Pancreas (tissue), 10 donors: ENCODE measurements at places on chromosomes 7 and 10. TPM values are rescaled to one million over a fixed set of nuclear protein-coding genes. Genes with fewer than 3 reads are reported as not detected.

- DNase-seq: no peak
These were observed 21.8 kb downstream of the DHX32 start for GRCh38 chr10:125859128-125859817.

Gene DENND2A
- 5.0 TPM for polyA plus RNA-seq

DNA sequence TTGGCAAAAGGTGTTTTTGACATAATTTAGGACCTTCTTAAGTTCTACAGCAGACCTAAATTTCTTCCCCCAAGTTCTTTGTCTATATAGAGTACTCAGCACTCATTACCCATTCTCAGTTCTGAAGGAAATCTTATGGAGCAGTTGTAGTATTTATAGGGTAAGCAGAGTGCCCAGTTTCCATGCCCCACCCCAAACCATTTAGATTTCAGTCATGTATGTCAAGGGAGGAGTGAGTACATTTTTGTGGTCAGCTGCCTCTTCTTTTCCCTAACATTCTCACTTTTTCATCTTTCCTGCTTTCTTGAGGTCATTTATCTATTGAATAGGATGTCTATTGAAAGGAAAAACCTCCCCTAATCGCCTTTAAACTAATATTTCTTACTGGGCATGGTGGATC is 83.3 kb downstream of the KAT6B start:
- DNase-seq: no peak

- DNase-seq: no peak
These were observed 23.6 kb downstream of the PDIA4 start for GRCh38 chr7:149004405-149005370.

Gene HOXA9
- 0.09 TPM for polyA plus RNA-seq

DNA sequence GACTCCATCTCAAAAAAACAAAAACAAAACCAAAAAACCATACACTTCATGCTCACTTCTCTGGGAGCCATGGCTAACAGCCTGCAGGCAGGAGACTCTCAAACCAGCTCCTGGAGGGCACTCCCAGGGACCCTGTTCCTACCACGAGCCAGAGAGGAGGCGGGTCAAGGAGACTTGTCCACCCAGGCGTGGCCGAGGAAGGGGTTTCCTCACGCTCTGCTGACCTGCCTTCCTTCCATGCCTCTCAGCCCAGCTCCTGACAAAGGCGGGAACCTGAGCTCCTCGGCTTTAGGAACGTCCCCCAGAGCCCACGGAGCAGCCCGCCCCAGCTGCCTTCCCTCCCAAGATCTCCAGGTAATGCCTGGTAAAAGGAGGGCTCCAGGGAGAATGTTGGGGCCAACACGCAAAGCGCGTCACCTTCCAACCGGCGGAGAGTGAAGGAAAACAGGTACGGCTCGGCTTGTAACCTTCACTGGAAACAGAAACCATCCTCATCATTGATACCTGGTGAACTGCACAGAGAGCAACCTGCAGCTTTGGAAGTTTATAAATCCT is 9.5 kb downstream of the GPR146 start:
- DNase-seq: no peak

DNA sequence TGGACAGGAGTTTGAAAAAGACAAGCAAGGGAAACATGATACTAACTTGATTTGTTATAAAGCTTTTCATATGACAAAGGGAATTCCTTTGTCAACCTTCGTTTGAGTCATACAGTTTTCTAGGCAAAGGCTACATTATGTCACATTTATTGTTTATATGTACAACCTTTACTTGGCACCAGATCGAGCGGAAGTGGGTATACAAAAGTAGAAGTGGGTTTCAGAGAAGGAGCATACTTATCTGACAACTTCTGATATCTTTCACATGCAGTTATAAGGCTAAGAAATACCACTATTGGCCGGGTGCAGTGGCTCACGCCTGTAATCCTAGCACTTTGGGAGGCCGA is 11.0 kb downstream of the STMP1 start:
- no peak for DNase-seq

DNA sequence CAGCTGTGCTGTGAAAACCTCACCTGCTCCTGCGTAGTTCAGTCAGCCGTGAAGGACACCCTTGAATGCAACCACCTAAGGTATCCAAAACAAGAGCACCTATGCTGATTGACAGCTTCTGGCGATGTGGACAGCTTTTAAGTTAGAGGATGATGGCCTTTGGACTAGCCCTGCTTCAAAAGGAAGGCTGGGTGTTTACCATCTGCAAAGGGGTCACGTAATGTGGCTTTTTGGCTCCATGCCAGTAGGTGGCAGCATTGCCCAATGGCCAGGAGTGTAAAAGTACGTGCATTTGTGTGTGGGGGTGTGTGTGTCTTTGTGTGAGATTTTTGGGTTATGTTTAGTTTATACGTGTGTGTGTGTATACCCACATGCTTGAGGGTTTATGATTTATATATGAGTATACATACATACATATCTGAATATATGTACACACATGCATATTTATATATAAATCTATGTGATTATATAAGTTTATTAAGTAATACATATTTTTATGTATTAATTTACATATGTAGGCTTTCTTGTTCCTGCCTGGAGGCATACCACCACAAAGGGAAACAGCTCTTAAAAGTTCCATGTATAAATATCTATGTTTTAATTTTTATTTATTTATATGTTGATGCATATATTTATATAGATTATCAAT is 236.3 kb upstream of the ANKRD30A start:
- no peak for DNase-seq

Gene NUDCD3
- 24.1 TPM for polyA plus RNA-seq

DNA sequence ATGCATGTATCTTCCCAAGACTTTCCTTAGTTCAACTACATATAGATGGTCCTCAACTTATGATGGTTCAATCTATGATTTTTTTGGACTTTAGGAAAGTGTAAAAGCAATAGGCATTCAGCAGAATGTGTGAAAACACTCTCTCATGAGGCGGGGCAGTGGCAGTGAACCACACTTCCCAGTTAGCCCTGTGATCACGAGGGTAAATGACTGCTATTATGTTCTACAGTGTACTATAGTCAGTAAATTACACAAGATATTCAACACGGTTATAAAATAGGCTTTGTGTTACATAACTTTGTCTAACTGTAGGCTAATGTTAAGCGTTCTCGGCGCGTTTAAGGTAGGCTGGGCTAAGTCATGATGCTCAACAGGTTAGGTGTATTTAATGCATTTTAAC is 169.3 kb downstream of the AMPH start:
- DNase-seq: no peak

DNA sequence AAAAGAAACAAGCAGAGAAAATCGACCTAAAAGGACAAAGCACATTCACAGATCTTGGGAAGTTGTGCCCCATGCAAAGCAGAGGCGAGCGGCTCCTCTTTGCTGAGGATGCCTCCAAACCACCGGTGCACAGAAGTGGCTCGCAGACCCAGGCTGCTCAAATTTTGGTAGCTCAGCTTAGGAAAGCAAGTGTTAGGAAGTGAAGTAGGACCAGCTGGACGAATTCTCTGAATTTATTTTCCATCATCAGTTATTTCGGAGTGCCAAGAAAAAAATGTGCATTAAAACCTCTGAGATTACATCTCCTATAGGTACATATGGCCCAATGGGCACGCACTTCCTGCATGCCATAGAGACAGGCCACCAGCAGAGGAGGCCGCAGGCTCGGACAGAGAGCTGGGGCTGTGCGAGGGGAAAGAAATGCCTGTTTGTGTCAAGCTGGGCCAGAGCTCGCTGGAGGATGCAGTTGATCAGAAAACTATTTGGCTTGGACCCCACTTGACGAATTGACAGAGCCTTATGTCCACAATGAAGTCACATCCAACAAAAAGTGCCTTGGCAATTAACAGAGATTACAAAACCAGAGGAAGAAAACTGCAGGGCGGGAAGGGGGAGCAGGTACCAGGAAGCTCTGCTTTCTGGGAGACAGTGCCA is 122.3 kb upstream of the LYZL2 start:
- DNase-seq: no peak

DNA sequence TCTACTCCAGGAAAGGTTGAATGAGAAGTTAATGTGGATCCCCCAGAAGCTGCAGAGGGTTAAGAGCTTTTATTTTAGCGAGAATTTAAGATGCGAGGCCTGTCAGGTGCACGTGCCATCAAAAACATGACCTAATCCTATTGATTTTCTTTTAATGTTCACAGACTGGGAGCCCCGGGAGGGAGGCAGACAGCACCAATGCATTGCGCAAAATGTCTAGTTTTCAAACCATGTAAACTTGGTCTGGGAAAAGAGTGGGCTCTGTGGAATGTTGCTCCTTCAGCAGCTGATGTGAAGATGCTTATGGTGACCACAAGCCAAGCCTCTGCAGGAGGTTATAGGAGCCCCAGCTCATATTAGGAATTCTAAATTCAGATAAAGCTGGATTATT is 172.0 kb upstream of the ITGB1 start:
- no peak for DNase-seq

DNA sequence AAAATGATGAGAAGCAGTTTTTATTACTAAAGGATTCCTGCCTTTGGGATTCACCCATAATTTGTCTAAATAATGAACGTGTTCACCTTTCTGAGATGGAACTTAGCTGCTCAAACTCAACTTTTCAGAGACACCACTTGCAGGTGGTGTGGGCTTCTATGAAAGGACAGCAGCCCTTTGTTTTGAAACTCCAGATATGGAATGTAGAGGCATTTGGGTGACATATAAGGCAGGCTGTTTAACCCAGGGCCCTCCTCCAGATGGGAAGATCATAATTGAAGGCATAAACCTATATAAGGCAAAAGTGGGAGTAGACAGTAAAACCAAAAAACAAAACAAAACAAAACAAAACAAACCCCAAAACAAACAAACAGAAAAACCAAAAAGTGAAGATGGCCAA is 11.9 kb upstream of the HUS1 start:
- DNase-seq: no peak

DNA sequence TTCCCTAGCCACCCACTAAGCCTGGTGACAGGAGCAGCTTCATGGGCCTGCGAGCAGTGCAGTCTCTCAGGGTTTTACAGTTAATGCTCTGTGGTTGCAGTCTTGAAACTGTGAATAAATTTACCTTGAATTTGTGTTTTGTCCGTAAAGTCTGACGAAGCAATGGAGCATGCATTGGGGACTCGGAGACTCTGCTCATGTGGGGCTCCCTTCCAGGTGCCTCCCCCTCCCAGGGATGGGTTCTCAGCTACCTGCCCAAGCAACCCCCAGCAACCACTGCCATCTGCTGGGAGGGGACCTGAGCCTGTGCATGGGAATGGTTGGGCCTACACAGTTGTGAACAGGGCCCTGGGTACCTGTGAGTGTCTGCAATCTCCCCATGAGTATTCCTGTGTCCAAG is 36.3 kb upstream of the IKZF1 start:
- no peak for DNase-seq

Gene DPP6
- 11.2 TPM for polyA plus RNA-seq

DNA sequence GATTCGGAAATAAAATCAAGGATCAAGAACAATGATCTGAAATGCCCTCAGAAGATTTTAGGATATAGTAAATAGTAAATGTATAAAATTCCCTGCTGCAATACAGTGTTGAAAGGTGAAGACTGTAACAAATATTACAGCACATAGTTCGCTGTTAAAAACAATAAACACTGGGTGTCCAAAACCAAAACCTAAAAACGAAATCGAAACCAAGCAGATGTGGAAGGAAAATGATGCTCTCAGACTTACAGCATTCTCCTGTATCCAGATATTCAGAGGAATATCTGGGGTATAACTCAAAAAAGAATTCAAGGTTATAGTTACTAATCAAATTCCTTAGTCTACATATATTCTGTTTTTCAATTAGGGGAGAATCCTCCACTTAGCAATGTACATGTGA is 708.1 kb upstream of the PCDH15 start:
- DNase-seq: no peak

DNA sequence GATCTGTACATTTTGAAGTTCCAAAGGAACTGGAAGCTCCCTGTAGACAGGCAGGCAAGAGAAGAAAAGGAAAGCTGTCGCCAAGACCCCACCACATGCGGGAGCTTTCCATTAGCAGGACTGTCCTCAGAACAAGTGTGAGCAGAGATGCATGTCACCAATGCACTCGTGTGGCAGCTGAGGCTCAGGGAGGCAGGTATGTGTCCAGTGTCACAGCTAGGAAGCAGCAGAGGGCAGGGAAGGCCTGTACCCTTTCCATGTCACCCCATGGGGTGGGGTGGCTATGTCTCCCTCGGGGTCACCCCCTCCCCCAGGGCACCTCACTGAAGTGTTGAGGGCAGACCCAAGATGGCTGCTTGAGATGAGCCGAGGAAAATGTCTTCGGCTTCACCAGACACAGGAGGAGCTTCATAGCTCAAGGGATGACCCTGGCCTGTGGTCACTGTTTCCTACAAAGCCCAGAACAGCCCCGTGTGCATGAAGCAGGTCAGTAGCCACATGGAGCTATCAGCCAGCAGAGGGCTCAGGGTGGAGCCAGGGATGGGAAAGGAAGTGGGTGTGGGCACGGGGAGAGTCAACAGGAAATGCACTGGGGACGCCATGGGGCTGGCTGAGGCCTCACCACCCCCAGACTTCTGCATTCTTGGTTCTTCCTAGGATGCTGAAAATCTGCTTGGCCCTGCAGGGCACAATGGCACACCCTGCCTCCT is 96.6 kb downstream of the FAM53B start:
- DNase-seq: no peak

Gene IFT22
- 11.6 TPM for polyA plus RNA-seq

Gene RPS24
- polyA plus RNA-seq: 2,937 TPM

GRCh38 chr7:105799006-105799405 is 77.4 kb downstream of the ATXN7L1 start:
- no peak for DNase-seq

Gene ADIRF
- 111 TPM for polyA plus RNA-seq

- no peak for DNase-seq
These were observed 41.8 kb downstream of the PNLIPRP3 start for GRCh38 chr10:116469437-116469836.

Gene PILRA
- polyA plus RNA-seq: 4.8 TPM

GRCh38 chr7:14714161-14714728 is 188.3 kb downstream of the DGKB start:
- no peak for DNase-seq

DNA sequence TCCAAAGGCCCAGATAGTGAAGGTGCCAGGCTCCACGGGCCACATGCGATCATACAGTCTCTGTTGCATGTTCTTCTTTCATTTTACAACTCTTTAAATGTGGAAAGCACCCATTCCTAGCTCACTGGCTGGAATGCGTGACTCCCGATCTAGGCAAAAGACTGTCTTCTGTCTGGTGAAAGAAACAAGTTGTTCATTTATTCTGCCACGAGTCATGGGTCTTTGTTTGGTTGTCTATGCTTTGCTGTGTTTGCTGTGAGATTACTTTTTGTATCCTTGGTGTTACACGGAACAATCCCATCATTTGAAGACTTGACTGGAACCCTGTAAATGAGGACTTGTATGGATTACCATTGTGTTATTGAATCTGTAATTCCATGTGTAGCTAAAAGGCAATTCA is 41.9 kb downstream of the NPVF start:
- no peak for DNase-seq

Gene OR9A2
- polyA plus RNA-seq: not detected

DNA sequence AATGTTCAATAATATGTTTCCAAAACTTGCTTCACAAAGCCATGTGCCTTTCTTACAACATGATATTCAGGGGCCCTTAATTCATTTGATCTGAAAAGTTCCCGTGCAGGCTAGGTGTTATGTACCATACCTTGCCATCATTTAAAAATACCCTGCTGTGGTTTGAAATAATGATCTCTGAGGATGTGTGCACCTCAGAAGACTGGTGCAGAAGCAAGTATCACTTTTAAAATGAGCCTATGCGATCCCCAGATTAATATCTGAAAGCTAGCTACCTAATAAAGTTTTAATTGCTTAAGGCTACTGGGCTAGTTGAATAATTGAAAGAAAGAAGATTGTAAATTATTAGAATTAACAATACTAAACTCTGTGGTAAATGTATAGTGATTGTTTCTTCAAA is 262.4 kb downstream of the CDK14 start:
- DNase-seq: no peak
